ENCODE measurements at places on chromosomes 11 and 22. TPM values are rescaled to one million over a fixed set of nuclear protein-coding genes. Genes with fewer than 3 reads are reported as not detected.

Gene B4GALNT4
- polyA plus RNA-seq: 58.6 TPM

- DNase-seq: no peak
Observed at GRCh38 chr11:118911113-118911879, 14.4 kb downstream of the BCL9L start.

GRCh38 chr11:6876914-6877313 is 489 bp downstream of the OR10A4 start:
- DNase-seq: no peak

Gene USP35
- polyA plus RNA-seq: 8.0 TPM

- DNase-seq: no peak
Observed at GRCh38 chr11:548700-549603, 11.6 kb downstream of the LMNTD2 start.

Gene BATF2
- polyA plus RNA-seq: 0.28 TPM

- no peak for DNase-seq
Observed at GRCh38 chr22:47787501-47788227, 1025.2 kb downstream of the TBC1D22A start.

DNA sequence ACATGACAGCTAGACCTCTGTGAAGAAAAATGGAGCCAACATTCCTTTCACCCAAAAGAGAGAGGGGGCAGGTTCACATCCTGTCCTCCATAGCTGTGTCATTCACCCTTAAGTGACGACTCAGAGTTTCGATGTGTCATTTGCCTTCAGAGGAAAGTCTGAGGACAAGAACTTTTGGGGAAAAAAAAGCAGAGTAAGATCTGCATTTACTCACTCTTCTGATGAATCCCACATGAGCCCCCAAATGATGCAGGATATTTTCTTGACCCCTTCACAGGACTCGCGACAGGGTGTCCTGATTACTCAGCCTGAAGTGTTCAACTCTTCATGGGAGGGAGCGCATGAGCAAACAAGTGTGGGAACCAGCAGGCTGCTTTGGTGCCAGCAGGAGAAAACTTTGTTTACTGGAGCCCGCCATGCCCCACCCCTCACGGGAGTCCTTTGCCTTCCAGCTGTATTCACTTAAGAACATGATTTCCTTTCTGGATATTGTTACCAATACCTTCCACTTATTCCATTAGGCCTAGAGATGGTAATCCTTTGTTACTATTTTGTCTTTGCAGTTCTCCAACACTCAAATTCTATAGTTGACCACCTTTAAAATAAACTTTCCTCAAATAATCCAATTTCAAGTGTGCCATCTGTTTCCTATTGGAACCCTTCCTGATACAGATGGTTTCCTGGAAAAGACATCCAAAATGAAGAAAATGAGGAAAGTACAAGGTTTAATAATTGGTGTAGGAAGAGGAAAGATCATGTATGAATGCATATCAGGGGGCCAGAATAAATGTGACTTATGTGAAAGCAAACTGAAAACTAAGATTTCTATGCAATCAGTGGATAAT is 729.8 kb downstream of the FAM181B start:
- no peak for DNase-seq

All from SK-N-SH (cell line).